GM23338 (cell line): ENCODE measurements at places on chromosomes 5 and 9. TPM values are rescaled to one million over a fixed set of nuclear protein-coding genes. Genes with fewer than 3 reads are reported as not detected.

GRCh38 chr5:149740866-149741459 lies 10.9 kb downstream of the PPARGC1B start:
- H3K27ac ChIP-seq = no peak overlapping the region
- H3K27me3 ChIP-seq = no peaks in the 10 kb centered on the region
- H3K4me3 ChIP-seq = no peak overlapping the region
- H3K36me3 ChIP-seq = no peaks in the 10 kb centered on the region
- no peaks in the 10 kb centered on the region for H3K4me1 ChIP-seq
- DNase-seq = no peak

GRCh38 chr5:158669275-158669674 lies 430.4 kb downstream of the EBF1 start:
- no peak overlapping the region for H3K27ac ChIP-seq
- no peak overlapping the region for H3K4me3 ChIP-seq
- no peak for DNase-seq
- H3K36me3 ChIP-seq = no peaks in the 10 kb centered on the region; the same call in 1 of the 2 replicates
- no peaks in the 10 kb centered on the region for H3K27me3 ChIP-seq

DNA sequence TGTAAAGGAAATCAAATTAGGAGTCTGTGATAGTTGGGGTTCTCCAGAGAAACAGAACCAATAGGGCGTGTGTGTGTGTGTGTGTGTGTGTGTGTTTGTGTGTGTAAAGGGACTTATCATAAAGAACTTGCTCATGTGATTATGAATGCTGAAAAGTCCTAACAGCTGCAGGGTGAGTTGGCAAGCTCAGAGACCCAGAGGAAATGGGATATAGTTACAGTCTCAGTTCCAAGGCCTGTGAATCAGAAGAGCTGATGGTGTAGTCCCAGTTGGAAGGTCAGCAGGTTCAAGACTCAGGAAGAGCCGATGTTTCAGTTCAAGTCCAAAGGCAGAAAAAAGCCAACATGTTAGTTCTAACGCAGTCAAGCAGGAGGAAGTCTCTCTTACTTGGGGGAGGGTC lies 214.2 kb downstream of the ELAVL2 start:
- H3K4me3 ChIP-seq = no peak overlapping the region
- H3K27ac ChIP-seq = no peak overlapping the region
- no peak for DNase-seq
- H3K27me3 ChIP-seq = no peaks in the 10 kb centered on the region
- H3K4me1 ChIP-seq = no peaks in the 10 kb centered on the region

DNA sequence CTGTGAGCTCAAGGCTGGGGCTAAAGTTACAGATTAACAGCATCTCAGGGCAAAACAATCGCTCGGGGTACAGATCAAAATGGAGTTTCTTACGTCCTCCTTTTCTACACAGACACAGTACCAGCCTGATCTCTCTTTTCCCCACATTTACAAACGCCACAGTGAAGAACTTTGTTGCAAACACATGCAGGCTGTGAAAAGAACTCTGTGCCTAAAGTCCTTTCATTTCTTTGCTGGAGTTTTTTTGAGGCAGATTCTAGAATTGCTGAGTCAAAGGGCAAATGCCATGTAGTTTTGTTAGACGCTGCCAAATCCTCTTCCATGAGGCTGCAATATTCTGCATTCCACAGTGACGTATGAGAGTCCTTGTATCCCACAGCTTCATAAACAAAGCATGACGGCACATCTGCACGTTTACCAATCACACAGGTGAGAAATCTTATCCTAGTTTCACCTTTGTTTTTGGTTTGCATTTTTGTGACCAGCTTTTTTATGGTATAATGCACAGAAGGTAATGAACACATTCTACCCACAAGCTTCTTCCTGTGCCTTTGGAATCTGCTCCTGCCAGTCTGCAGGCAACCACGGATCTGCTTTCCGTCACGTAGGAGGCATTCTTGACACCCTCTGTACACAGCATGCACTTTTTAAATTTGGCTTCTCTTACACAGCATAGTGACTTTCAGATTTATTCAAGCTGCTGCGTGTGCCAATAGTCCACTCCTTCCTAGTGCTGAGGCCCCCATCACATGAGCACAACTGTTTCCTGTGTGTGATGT lies 44.6 kb upstream of the LPCAT1 start:
- no peaks in the 10 kb centered on the region for H3K27me3 ChIP-seq
- DNase-seq = no peak
- H3K36me3 ChIP-seq = no peaks in the 10 kb centered on the region
- H3K4me3 ChIP-seq = no peak overlapping the region
- no peak overlapping the region for H3K27ac ChIP-seq

FAM151B gene
- polyA plus RNA-seq = 0.55 and 0.78 TPM in 2 replicates

ZNF618 gene
- polyA plus RNA-seq = 10.3 and 12.1 TPM in 2 replicates

JADE2 gene
- polyA plus RNA-seq = 15.9 and 16.2 TPM in 2 replicates

ADGRD2 gene
- polyA plus RNA-seq = 0.78 and 0.89 TPM in 2 replicates

PCDHGC3 gene
- 13.8 and 14.4 TPM in 2 replicates for polyA plus RNA-seq

FRMPD1 gene
- 0.23 and 0.37 TPM in 2 replicates for polyA plus RNA-seq

FAT2 gene
- 0.06 and 0.09 TPM in 2 replicates for polyA plus RNA-seq
